Stimulated activated CD4-positive, alpha-beta T cell treated with anti-CD3 and anti-CD28 coated beads, Interleukin-4, amount 100 ng/mL, for 24 hours (primary cell): ENCODE measurements at places on chromosomes 4 and X.

GRCh38 chrX:40579900-40580536, 752 bp upstream of the ATP6AP2 start:
- no peak for DNase-seq

DNA sequence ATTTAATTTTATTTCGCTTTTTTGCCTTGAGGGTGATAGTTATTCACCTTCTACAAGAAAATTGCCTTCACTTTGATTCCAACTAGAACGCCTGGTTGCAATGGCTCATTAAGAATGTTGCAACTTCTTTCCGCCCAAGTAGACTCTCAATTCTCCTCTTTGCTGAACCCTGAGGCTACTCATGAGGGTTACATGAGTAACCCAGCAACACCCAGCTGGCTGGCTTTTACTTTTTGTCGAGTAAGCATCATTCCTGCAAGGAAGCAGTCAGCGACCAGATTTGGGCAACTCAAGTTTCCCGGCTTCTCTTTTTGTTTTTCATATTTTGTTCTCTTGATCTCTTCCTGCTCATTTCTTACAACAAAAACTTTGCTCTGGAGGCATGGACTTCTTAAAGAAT, 495.4 kb downstream of the PACRGL start:
- no peak for DNase-seq

DNA sequence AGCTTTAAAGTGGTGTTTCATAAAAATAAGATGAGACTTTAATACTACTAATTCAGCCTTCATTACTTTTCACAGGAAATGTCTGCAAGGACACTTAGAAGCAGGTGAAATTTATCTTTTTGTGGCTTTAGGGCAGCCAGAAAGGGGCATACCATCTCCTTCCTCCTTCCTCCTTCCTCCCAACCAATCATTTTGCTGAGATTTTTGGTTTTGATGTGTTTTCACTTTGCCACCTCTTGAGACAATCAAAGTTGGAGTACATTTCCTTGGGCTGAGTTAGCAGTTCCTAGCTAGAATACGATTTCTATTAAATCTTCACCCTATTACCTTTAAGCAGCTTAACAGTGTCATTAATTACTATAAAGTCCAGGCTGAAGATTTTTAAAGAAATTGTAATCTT, 5.1 kb upstream of the NDST3 start:
- no peak for DNase-seq

GRCh38 chrX:130636277-130636676, 234.5 kb downstream of the RBMX2 start:
- DNase-seq: no peak

GRCh38 chrX:21153503-21153902, 220.7 kb upstream of the CNKSR2 start:
- no peak for DNase-seq

DNA sequence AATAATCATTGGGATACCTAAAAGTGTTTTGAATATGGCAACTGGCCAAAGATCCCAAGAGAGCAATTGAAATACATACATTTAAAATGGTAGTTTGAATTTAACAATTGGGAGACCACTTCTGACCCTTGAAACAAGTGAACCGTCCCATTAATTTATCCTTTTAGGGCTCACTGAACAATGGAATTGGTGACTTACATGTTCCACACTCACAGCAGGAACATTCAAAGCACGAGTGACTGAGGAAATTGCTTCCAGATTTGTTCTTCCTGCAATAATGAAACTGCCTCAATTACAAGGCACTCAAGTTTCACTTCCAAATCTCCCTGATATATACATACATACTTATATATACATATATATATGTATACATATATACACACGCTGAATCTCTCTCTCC, 20.6 kb downstream of the SLC39A8 start:
- no peak for DNase-seq

GRCh38 chr4:105894660-105895582, at the start of gene NPNT:
NPNT (plus strand) TSS chr4:105895471; CDS start chr4:105895653, 182 bp downstream.
- no peak for DNase-seq

- no peak for DNase-seq
These were observed 14.9 kb upstream of the PDZD4 start for GRCh38 chrX:153845195-153845594.

DNA sequence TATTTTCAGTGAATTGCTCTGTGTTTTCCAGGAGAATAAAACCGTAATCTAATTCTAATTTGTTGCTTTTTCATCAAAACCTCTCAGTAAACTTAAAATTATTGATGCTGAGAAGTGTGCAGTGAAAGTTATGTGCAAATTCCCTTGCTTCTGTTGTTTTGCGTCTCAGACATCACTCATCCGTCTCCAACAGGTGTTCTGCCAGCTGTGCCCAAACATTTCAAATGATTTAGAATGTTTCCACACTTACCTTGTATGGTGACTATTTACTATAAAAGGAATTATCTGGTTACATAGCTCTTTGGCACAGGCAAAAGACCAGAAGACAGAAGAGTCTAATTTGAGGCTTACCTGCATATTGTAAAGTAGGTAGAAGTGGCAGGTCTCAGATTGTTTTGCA, 184.0 kb downstream of the BMPR1B start:
- DNase-seq: no peak

DNA sequence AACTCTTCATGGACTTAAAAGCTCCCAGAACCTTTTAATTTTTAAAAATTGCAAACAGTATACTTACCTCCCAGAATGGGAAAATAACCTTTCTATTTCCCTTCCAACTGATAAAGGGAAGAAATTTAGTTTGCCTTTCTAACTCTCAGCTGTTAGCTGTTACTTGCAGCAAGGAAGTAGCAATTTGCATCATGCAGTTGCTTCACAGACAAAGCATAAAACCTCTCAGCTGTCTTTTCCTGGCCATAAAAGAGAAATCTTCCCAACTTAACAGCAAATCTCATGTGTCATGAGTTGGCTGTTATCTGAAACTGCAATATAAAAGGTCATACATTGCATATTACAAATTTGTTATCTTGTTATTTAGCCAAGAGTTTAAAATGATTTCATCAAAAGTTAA, 18.4 kb downstream of the C4orf17 start:
- no peak for DNase-seq

DNA sequence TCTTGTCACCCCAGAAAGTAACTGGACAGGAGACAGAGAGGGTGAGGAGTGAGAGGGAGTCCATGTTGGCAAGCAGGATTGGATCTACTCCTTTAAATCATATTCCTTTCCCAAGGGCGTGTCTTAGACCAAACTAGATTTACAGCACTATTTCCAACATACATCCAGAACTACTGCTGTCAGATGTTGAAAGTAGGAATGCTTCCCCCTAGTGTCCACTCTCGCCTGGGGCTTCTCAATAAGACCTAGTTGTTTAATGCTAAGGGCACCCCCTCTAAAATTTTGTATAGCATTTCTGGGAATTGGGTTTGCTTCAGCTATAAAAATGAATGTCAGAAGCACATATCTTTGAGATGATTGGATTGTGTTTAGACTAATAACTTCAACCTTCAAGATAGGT, 13.3 kb downstream of the OFD1 start:
- DNase-seq: peak; percentile 24

- DNase-seq: no peak
These were observed 50.4 kb downstream of the GSTCD start for GRCh38 chr4:105758958-105759357.
